Activated naive CD8-positive, alpha-beta T cell treated with anti-CD3 and anti-CD28 coated beads, Interleukin-2, amount 50 U/mL, for 16 hours (primary cell): ENCODE measurements at places on chromosomes 5 and 9.

DNA sequence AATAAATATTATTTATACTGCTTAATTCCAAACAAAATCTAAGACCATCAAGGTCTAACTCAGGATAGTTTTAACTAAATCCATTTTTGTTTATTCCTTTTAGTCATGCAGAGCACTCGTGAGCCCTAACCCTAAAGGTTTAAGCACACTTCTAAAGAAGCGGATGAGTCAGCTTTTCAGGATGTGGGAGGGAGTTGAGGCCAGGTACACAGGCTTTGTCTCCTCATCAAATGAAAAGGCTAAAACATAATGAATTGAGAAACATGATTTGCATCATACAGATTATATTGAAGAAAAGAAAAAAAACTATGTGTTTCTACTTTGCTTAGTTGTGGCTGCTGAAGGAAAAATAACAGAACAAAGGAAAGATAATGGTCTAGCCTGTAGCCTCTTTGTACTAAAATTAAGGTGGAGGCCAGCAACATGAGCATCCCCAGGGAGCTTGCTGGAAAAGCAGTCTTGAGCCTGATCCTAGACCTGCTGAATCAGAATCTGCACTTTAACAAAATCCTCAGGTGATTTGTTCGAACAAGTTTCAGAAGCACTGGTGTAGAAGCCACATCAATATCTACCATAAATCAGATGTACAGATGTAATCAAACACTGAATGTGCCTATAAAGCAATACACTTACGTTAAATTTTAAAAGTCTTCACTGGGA, 21.1 kb upstream of the ISCA1 start:
- DNase-seq, result no peak

DNA sequence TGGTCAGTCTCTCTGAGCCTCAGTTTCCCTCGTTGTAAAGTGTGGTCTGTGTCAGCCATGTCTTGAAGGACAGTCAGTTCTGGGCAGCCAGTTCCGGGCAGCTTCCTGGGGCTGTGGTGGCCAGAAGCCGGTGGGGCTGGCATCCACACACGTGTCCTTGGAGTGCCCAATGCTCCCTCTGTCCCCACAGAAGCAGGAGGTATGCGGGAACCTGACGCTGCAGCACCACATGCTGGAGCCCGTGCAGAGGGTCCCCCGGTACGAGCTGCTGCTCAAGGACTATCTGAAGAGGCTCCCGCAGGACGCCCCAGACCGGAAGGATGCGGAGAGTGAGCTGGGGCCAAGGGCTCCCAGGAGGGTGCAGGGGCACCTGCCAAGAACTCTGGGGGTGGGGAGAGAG, 48.4 kb upstream of the SUSD3 start:
- DNase-seq, result no peak

DNA sequence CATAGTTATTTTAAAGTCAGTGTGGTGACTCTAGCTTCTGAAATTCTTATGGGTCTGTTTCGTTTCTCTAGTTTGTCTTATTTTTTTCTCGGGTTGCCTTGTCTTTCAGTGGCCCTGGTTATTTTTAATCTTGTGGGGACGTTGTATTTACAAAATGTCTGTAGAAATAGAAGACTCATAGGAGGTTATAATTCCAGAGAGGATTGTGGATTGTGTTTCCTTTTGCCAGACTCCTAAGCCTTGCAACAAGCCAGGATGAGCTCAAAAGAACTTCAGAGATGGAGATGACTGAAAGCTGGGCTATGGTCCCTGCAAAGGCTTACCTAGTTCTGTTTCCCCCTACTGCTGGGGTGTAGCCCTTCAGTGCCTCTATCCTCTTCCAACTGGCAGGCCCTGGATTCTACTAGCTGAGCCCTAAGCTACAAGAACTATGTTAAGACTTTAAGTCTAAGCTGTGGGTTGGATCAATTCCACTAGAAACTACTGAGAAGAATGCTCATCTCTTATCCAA, 32.2 kb upstream of the LECT2 start:
- no peak for DNase-seq

- DNase-seq, result no peak
Observed at GRCh38 chr9:97924386-97924785, 2.1 kb upstream of the TRMO start.

DNA sequence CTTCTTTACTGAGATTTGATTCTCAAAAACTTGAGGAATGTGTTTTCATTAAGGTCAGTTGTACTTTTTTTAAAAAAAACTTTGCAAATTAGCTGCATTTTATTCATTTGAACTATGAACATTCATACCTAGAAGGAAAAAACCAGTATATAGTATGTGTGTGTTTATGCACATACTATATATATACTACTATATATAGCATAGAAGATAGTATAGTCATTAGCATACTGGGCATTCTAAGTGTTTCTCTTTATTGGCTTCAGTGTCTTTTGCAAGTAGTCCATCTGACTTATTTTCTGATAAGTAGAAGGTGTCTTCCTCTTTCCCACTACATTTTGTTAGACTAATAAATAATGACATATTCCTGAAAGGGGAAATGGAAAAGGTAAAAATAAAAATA, 33.0 kb downstream of the ELOVL7 start:
- DNase-seq, result no peak

GRCh38 chr9:126407114-126407870, 80.7 kb downstream of the MVB12B start:
- no peak for DNase-seq

GRCh38 chr5:74864823-74865222, 1.4 kb downstream of the FAM169A start:
- no peak for DNase-seq

- no peak for DNase-seq
Observed at GRCh38 chr5:165996201-165996875, 2295.1 kb upstream of the WWC1 start.

DNA sequence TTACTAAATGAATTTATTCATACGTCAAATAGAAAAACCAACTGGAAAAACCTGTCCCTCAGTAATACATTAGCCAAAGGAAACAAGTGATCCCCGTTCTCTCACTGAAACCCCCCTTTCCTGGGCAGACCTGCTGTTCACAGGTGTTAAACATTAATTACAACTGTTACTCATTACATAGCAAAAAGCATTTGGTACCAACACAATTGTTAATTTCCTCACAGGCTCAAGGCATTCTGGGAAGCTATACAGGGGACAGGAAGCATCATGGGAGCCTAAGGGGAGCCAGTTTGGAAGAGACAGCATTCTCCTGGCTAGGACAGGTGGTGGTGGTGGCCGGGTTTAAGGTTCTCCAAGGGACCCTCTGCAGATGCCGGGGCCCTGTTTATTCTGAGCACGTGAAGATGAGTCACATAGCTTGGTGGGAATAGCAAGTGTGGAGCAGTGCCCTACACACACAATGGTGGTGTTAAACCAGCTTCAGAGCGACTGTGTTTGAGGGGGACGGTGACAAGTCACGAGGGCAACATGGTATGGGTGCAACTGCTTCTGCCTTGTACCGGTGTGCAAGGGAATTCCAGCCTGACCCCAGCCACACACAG, 62.6 kb upstream of the SLC25A51 start:
- DNase-seq, result no peak

GRCh38 chr5:96177303-96177869, 215.7 kb upstream of the ELL2 start:
- DNase-seq, result no peak

- DNase-seq, result no peak
Observed at GRCh38 chr9:89926691-89927220, 321.9 kb downstream of the GADD45G start.

GRCh38 chr5:39638813-39639212, 214.0 kb upstream of the DAB2 start:
- no peak for DNase-seq

DNA sequence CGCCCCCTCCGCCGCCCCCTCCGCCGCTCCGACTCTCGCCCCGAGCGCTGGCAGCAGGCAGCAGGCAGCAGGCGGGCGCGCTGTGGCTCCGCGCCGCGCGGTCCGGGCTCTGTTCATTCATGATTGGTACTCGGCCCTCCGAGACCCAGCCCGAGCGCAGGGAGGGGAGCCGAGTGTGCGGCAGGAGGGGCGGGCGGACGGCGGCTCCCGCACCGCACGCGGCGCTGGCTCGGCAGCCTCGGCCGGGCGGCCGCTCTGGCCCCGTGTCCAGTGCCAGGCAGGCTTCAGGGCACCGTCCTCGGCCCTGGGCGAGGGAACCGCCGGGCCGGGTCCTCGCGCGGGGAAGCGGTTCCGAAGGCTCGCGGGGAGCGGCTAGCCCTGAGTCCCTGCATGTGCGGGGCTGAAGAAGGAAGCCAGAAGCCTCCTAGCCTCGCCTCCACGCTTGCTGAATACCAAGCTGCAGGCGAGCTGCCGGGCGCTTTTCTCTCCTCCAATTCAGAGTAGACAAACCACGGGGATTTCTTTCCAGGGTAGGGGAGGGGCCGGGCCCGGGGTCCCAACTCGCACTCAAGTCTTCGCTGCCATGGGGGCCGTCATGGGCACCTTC, at the start of gene KCNIP1:
Gene KCNIP1 (plus strand): TSS at position 31 of the 607 bp plus-strand sequence.
- no peak for DNase-seq

GRCh38 chr5:163578652-163579051, 73.2 kb downstream of the MAT2B start:
- DNase-seq, result no peak
